ENCODE measurements at places on chromosomes 12 and 14.

DNA sequence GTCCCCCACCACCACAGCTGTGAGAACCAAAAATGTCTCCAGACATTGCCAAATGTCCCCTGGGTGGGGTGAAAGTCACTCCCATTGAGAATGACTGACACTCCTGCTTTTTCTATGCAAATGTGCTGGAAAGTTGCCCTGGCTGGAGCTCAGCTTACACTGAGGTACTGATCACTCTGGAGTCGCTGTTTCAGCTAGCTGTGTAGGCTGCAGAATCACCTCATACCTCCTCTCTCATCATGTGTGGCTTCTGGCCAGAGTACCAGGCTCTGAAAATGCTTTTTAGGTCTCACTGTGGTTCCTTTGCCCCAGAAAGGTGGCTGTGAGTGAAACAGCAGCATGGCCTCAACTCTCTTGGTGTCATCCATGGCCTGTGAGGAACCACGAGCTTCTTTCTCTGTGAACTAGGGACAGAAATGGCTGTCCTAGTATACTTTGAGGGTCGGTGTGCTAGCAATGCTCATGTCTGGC, 414.4 kb downstream of the DPF3 start:
- no peak for DNase-seq

- peak; percentile 31 for DNase-seq
Measured at GRCh38 chr14:73283608-73284379, 46.5 kb downstream of the PAPLN start.

GRCh38 chr12:5913387-5913786, 31.7 kb downstream of the ANO2 start:
- no peak for DNase-seq

GRCh38 chr14:101839236-101839635, 77.7 kb downstream of the PPP2R5C start:
- no peak for DNase-seq

- peak; percentile 39 for DNase-seq
Measured at GRCh38 chr14:54981698-54982097, 45.2 kb downstream of the WDHD1 start.

GRCh38 chr12:109545826-109546225, 27.5 kb downstream of the MMAB start:
- DNase-seq = no peak

DNA sequence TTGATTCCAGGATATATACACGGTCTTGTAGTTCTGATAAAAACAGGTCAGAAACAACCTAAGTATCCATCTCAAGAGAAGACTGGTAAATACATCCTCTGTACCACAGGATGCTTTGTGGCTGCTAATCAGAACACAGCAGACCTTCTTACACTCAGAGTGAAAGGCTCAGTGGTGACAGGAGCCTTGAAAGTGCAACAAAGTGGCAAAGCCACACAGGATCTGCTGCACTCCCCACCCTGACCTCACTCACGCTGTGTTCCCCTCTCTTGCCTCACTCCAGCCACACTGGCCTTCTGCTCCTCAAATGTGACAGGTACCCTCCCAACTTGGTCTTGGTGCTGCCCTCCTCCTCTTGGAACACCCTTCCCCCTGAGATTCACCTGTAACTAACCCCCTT, 98.1 kb upstream of the GRIP1 start:
- DNase-seq = no peak

DNA sequence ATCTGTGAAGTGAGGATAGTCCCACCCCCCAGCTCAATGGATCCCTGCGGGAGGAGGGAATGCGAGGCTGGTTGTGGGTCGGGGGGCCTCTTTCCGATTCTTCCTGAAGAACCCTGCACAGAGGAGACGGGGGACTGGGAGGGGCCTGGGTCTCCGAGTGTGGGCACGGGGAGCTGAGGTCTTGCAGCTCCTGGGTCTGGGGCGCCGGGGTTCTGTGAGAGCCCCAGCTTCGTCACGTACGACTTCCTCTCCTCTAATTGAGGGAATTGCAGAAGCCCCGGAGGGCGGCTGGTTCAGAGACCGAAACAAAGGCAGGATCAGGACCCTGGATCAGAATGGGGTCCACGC, 66.6 kb downstream of the DIO3 start:
- DNase-seq = no peak

GRCh38 chr14:105356927-105357326, 41.4 kb upstream of the TEX22 start:
- no peak for DNase-seq

- no peak for DNase-seq
Measured at GRCh38 chr14:80901822-80902221, 39.7 kb downstream of the CEP128 start.

GRCh38 chr12:58860056-58860787, 60.1 kb downstream of the LRIG3 start:
- no peak for DNase-seq

- DNase-seq = no peak
Measured at GRCh38 chr14:24851837-24852236, 198.1 kb downstream of the STXBP6 start.

GRCh38 chr14:57769863-57770523, 95.9 kb downstream of the SLC35F4 start:
- no peak for DNase-seq

DNA sequence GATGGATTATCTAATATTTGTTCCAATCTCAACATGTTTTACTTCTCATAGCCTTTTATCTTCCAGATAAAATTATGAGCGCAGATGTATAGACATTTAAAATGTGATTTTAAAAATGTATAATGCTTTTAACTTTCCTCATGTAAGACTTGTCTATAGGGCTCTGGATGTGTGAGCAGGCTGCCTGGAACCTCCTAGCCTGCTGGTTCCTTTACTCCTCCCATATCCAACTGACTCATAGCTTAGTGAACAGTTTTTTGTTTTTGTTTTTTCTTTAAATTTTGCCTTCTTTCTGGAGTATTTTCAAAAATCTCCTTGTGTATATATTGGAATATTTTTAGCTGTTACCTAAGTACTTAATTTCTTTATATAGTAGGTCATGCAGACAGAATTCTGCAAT, 115.4 kb downstream of the PDE3A start:
- no peak for DNase-seq

DNA sequence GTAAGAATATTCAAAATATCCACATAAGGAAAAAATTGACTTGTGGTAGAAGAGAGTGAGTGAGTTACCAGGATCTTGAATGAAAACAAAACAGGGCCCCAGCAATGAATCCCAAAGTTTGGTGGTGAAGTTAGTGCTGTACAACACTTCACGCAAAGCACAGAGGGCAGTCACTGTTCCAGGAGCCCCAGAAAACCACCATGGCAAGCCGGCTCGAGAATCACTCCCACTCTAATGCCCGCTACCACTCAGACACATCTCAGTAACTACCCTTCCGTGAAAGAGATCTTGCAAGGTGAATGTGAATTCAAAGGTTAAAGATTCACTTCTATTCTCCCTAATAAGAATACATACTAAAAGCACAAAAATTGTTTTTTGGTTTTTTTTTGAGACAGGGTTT, 30.1 kb downstream of the CLIP1 start:
- DNase-seq = no peak

GRCh38 chr12:752695-753610, 574 bp downstream of the WNK1 start:
- DNase-seq = peak; percentile 94

DNA sequence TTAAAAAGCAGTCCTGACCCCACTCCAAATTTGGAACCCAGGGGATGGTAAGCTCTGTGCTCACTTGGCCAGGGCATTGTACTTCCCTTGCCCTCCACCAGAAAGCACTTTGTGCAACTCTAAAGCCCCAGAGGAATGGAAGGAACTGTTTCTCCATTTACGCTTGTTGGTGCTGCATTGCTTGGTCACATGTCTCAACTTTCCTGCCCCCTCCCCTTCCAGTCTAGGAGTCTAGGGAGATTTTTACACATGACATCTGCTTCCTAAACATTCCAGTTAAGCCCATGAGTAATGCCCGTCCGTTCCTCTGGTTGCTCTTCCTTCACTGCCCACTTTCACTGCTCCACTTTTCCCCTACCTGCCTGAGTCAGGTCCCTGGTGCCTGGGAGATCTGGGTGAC, 92.6 kb upstream of the MAP1LC3B2 start:
- DNase-seq = no peak

Data from DMS53 (cell line).